IMR-90 (cell line): ENCODE measurements at places on chromosomes 11 and 22. TPM values are rescaled to one million over a fixed set of nuclear protein-coding genes. Genes with fewer than 3 reads are reported as not detected.

The FRMD8 gene
- 10.8 and 11.3 TPM in 2 replicates for total RNA-seq

The DBX1 gene
- not detected in 2 replicates for total RNA-seq

DNA sequence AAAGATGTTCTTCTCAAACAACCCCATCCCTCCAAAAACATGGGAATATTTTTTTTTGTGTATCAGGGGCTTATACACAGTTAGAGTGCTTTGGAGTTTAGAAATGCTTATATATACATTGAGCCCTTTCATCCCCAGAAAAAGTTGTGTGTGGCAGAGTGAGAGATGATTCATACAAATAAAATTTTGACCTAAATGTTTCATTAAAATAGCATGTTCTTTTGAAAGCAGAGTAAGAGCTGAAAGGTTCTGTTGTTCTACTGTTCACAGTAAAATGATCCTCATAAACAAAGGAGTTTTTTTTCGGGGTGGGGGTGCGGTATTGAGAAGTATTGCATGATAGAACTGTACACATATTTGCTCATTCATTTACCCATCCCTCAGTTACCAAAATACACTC lies 512.4 kb downstream of the DLG2 start:
- H3K27ac ChIP-seq, result no peak overlapping the region
- DNase-seq, result peak; percentile 54
- H3K27me3 ChIP-seq, result no peaks in the 10 kb centered on the region
- no peaks in the 10 kb centered on the region for H3K36me3 ChIP-seq
- no peak overlapping the region for H3K4me3 ChIP-seq
- peaks cover 2% of the 10 kb centered on the region; the same call in 1 of the 2 replicates for H3K4me1 ChIP-seq

GRCh38 chr11:95028357-95028756 lies 3.3 kb downstream of the KDM4E start:
- no peaks in the 10 kb centered on the region for H3K36me3 ChIP-seq
- H3K27me3 ChIP-seq, result peaks cover 5% of the 10 kb centered on the region
- H3K4me3 ChIP-seq, result no peak overlapping the region
- H3K4me1 ChIP-seq, result no peaks in the 10 kb centered on the region
- no peak for DNase-seq

DNA sequence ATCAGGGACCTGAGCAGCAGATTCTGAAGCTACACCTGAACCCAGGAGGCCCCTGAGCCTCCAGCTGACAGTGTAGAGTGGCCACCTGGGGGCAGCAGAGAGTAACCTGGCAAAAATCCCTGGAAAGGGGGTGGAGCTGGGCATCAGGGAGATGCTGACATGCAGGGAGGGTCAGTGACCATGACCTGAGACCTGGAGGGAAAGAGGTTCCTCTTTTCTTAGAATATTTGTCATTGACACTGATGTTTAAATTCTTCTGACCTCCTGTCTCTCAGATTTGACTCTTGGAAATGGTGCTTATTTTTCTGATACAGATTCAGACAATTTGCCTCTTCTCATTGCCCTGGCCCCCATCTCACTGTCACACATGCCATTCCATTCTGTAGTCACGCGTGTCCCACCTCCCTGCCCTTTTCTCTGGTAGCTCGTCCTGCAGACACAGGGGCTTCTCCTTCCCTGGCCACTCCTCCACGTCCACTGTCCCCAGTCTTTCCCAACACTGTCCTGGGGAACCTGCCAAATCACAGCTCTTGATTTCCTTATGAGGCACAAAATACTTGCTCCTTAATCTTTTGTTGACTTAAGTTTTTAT lies 117.2 kb upstream of the IGLL5 start:
- peaks cover 13% of the 10 kb centered on the region for H3K27me3 ChIP-seq
- no peak for DNase-seq
- H3K36me3 ChIP-seq, result no peaks in the 10 kb centered on the region

DNA sequence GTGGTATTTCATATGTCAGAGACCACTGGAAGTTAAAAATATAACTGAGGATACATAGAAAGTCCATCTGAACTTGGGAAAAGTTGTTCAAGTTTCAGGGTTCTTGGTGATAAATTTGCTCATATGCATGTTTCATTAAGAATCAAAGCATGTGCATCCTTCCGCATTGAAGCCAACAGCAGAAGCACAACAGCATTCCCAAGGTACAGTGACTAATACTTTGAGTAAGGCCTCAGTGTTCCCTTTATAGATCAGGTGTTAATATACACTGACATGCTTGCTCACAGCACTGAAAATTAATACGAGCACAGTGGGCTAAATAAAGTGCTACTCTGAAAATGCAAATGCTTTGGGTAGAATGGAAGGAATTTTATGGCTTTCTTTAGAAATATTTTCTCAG lies 691.1 kb downstream of the METTL15 start:
- H3K27ac ChIP-seq, result no peak overlapping the region
- H3K27me3 ChIP-seq, result no peaks in the 10 kb centered on the region
- H3K4me1 ChIP-seq, result no peaks in the 10 kb centered on the region
- no peak overlapping the region for H3K4me3 ChIP-seq
- no peaks in the 10 kb centered on the region for H3K36me3 ChIP-seq
- no peak for DNase-seq

DNA sequence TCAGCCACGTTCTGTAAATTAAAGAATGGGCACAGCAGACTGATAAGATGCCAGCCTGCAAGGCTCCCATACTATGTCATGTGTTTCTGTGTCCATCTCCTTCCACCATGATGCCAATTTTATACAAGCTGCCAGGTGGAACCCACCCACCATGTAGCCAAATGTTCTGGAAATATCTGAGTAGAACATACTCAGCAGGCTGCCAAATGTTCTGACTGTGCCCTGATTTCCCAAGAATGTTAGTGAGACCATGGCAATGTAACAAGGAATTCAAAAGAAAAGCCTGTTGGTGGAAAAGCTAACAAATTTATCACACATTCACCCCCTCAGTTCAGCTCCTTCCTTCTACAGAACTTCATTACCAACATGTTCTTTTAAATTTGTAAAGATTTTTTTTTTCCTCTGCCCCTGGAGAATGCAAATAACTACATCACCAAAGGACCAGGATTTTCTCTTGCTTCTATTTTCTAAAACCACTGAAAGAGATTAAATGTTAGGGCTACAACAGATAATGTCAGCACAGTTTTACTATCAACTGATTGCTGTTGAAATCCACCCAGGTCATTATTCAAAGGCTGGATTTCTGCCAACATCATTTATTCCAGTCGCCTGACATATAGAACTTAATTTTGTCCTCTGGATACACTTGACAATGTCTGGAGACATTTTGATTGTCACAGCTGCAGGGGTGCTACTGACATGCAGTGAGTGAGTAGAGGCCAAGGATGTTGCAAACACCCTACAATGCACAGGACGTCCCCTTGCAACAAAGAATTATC lies 3.1 kb downstream of the DMC1 start:
- H3K4me1 ChIP-seq, result no peaks in the 10 kb centered on the region; the same call in 1 of the 2 replicates
- H3K27ac ChIP-seq, result no peak overlapping the region
- H3K36me3 ChIP-seq, result no peaks in the 10 kb centered on the region
- H3K27me3 ChIP-seq, result no peaks in the 10 kb centered on the region
- no peak for DNase-seq

- no peaks in the 10 kb centered on the region for H3K27me3 ChIP-seq
- no peak overlapping the region for H3K27ac ChIP-seq
- DNase-seq, result no peak
- H3K4me1 ChIP-seq, result no peaks in the 10 kb centered on the region
- H3K36me3 ChIP-seq, result no peaks in the 10 kb centered on the region
Measured at GRCh38 chr22:25650833-25651232, 86.4 kb downstream of the GRK3 start.

DNA sequence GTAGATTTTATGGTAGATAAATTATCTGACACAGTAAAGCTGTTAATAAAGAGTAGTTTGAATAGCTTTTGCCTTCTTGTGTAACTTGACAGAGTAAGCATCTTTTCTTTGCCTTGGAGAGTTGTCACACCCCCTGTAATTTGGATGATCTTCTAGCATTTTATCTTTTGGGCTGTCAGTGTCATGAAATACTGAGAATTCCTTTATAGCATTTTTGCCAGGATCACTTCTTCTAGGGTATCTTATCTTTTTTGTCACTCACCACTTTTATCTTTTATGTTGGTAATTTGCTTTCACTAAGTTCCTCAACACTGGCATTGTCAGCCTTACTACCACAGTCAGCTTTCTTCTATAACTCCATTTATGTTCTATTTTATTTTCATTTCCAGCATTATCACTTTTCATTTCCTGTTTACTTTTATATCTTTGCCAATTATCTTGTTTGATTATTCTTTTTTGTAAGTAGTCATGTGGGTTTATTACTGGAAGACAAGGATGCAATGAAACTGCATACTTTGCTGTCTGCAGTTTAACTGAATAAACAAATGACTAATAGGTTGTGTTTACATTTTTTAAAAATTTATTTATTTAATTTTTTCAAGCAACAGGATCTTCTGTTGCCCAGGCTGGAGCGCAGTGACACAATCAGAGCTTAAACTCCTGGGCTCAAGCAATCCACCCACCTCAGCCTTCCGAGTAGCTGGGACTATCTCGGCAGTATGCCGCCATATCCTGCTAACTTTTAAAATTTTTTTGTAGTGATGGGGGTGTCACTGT lies 28.1 kb upstream of the ACAT1 start:
- H3K4me3 ChIP-seq, result no peak overlapping the region
- peak; percentile 78 for DNase-seq
- H3K4me1 ChIP-seq, result peaks cover 4% of the 10 kb centered on the region; the same call in 1 of the 2 replicates
- peaks cover 20% of the 10 kb centered on the region for H3K36me3 ChIP-seq
- H3K27ac ChIP-seq, result peak overlapping the region; percentile 65
